ENCODE measurements at places on chromosomes 6 and 20. TPM values are rescaled to one million over a fixed set of nuclear protein-coding genes. Genes with fewer than 3 reads are reported as not detected.

DNA sequence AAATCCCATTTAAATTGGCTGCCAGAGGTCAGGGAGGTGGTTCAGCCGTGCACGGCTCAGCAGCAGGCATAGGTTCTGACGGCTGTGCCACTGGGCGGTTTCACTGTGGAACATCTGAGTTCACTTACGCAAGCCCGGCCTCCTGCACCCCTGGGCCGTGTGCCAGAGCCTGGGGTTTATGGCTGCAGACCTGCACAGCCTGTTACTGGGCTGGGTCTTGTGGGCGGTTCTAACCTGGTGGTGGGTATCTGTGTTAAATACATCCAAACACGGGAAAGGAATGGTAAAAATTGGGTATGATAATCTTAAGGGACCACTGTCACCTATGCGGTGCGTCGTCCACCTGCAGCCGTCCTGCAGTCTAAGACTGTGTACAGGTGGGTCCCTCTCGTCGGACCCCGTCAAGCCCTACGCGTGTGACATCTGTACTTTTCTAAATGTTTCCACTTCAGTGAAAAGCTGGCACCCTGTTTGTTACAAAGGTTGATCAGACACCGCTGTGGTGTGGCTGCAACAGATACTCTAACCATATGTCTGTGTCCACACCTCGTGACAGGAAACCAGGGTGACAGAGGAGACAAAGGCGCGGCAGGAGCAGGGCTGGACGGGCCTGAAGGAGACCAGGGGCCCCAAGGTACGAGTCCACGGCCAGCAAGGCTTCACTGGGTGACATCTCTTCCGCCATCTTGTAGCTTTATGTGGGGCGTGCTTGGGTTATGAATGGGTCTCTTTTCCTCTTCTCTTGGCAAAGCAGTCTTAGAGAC lies 21.5 kb downstream of the COL9A3 start:
- DNase-seq, result no peak

Gene CALHM4
- polyA plus RNA-seq, result not detected

DNA sequence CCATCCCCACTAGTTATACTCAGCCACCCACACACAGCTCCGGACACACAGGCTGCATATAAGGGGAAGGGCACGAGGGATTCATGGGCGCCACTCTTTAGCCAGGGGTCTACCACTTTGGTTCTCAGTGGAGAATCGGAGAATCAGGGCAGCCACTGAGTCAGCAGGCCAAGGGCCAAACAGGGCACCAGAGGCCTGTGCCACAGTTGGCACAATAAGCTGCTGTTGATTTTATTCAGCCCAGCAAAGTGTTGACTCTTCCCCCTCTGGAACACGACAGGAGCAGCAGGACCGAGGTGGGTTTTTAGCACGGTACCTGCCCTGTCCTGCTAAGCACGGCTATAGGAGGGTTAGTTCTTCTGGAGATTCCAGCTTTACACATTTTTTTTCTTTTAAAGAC lies 48.3 kb downstream of the GJA10 start:
- DNase-seq, result no peak

GRCh38 chr6:18577491-18577890 lies 190.3 kb downstream of the RNF144B start:
- no peak for DNase-seq

GRCh38 chr20:56360908-56361205 lies 2.1 kb downstream of the FAM210B start:
- DNase-seq, result no peak

Gene BMP7
- polyA plus RNA-seq, result 3.4 TPM

DNA sequence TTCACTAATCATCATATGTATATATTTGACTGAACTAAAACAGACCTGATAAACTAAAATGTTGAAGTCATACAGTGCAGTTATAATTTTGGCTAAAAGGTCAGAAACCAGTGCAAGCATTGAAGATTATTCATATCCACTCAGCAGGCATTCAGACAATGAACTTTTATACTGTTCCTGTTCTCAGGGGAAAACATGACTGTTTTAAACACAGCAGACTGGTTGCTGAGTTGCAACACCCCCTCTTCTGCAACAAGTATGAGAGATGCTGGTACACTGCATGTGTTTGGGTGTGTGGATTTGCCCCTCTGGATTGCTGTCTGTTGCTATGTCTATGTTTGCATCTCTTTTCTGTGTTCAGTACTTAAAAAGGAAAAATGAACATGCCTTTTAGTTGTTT lies 206.8 kb downstream of the EYA4 start:
- no peak for DNase-seq

- no peak for DNase-seq
These were observed 54.8 kb upstream of the ADGRG6 start for GRCh38 chr6:142246960-142247359.

DNA sequence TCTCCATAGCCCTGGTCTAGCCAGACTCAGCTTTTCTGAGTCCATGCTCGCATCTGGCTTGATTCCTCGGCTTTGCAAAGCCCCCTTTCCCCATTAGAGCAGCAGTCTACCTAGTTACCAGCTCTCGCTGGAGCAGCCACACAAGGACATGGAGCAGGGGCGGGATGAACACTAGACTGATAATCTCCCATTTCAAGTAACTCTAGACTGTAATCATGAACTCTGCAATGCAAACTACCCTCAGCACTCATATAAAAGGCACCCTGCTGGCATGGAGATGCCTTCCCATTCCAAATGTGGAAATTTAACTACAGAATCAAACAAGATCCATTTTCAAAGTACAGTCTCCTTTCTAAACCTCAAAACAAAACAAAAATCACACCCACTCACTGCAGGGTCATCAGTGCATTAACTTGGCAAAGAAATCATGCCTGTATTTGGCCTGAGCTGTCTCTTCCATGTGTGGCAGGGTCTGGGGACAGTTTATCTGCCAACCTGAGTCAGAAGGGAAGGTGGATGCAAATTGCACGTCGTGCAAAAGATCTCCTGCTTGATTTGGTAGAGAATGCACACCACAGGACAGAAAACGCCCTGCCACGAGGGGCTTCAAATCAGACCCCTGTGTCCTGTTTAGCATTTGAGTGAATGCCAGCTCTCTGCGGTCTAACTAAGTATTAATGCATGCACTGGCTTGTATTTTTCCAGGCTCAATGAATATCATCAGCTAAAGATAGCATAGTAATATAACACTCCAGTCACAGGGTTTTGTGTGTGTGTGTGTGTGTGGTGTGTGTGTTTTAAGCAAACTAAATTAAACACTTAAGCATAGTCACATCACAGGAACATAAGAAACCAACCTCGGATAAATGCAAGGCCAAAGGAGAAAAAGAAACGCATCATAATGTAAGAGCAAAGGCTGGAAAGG lies 85.3 kb downstream of the MYLK4 start:
- no peak for DNase-seq

Gene CST7
- polyA plus RNA-seq, result 0.70 TPM
